ENCODE measurements at places on chromosomes 7 and 10.
A peak's percentile ranks its signal among the peaks of the same experiment; 100 is the strongest.

DNA sequence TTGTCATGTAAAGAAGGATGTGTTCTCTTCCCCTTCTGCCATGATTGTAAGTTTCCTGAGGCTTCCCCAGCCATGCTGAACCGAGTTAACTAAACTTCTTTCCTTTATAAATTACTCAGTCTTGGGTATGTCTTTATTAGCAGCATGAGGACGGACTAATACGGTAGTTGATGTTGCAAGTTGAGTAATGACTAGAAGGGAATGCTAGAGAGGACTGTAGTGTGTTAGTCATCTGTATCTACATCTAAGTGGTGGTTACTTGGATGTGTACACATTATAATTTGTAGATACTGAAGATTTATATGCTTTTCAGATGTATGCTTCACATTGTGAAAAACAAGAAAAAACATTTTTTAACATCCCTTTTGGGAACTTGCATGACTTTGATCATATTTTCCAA, 244.6 kb downstream of the POLR1F start:
- DNase-seq = no peak

DNA sequence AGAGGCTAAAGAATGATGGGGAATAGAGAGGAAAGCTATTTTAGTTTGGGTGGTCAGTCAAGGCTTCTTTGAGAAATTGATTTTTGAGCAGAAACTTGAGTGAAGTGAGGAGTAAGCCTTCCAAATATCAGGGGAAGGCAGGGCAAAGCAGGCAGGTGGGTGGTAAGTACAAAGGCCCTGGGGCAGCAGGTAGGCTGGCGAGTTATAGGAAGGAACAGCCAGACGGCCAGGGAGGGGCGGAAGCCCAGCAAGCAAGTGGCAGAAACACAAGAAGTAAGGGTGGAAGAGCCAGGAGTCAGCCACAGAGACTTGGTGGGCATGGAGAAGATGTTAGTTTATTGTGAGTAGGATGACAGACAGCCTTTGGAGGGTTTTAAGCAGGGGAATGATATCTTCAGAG, 34.9 kb downstream of the VWA2 start:
- DNase-seq = no peak

- DNase-seq = no peak
Measured at GRCh38 chr7:99380823-99381663, 6.5 kb downstream of the ARPC1B start.

DNA sequence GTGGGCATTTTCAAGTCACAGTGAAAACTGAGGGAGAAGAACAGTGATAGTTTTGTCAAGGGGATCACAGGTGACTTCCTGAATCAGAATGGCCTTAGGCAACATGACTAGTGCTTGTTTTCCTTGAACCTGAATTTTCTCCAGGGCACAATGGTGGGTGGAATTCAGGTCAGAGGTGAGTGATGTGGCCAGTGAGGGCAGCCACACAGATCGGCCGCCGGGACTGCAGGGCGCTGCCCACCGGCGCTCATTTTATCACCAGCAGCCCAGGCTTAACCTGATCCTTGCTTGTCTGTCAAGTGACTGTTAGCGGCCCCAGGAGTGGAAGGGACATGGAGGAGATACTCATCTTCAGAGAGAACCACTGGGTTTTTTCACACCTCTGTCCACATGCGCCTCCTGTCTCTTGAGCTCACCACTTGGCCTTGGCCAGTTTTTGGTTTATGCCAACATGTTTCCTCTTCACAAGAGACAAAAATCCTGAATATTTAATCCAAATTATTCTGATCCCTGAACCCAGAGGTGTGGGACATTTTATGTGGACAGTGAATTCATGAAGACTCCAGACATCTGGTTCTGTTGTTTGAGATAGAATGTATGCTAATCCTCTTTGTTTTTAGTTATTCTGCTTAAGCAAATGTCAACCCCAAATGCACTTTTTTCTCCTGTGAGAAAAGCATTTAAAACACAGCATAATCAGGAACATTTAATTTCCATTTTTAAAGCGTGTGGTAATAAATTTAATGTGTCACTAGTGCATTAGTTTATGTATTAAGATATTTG, 108.7 kb downstream of the DOCK1 start:
- no peak for DNase-seq

DNA sequence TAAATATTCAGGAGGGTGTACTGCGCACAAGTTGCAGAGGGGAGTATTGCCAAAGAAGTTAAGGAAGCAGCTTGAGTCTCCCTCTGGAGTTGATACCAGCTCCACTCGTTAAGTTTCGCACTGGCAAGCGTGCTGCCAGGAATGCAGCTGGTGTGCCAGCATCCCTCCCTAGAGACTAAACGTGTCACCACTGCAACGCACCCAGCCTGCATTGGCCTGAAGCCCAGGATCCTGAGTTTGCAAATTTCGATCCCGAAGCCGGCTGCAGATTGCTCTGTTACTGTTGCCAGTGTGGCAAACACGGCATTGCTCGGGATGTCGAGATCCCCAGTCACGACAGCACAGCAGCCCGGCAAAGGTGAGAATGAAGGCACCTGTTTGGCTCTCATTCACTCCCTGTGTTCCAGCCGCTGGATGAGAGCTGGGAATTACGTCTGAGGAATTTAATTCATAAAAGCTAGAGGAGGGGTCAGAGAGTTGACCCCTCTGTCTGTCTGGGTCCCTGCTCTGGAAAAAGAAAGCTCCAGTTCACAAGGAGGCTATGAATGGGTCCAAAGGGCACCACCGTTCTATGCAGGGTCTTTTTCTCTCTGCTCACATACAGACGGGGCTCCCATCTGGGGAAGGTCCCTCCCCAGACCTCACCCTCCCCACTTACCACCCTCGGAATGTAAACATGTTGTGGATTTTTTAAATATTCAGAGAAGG, 61.0 kb downstream of the NRP1 start:
- DNase-seq = peak; percentile 90

DNA sequence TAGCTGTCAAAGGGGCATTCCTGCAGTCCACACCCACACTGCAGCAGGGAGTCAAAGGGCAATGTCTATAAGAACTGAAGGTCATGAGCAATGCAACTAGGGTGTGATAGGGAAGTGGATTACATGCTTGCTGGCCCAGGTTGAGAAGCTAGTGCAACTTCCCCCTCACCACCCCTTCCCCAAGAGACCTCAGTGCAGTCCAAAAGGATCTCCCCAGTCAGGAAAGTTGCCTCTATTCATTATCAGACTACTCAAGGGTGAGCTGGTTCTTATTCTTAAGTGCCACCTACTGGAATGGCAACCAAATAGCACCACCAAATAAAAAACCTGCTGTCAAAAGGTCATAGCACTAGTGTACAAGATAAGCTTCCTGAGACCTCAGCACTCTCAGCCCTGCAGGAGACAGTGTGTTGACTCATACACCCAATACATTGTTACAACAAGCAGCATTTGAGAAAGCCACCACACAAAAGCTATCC, 28.2 kb downstream of the MTERF1 start:
- no peak for DNase-seq
